Foreskin keratinocyte (primary cell): ENCODE measurements at places on chromosomes 7 and 10. TPM values are rescaled to one million over a fixed set of nuclear protein-coding genes. Genes with fewer than 3 reads are reported as not detected.

EVX1 gene
- total RNA-seq = not detected in 2 replicates

CUZD1 gene
- 0.92 and 1.0 TPM in 2 replicates for total RNA-seq

ADCY1 gene
- 0.56 and 0.58 TPM in 2 replicates for total RNA-seq

SPDYE2B gene
- not detected in 2 replicates for total RNA-seq

GIMAP5 gene
- total RNA-seq = not detected in 2 replicates

- DNase-seq = no peak
Measured at GRCh38 chr7:112079673-112080072, 126.5 kb downstream of the DOCK4 start.

- DNase-seq = no peak
Measured at GRCh38 chr10:31343009-31343408, 24.0 kb downstream of the ZEB1 start.

CPVL gene
- 1.5 and 3.2 TPM in 2 replicates for total RNA-seq

PIK3AP1 gene
- 0.07 and 0.10 TPM in 2 replicates for total RNA-seq

KEL gene
- total RNA-seq = not detected in 2 replicates

DNA sequence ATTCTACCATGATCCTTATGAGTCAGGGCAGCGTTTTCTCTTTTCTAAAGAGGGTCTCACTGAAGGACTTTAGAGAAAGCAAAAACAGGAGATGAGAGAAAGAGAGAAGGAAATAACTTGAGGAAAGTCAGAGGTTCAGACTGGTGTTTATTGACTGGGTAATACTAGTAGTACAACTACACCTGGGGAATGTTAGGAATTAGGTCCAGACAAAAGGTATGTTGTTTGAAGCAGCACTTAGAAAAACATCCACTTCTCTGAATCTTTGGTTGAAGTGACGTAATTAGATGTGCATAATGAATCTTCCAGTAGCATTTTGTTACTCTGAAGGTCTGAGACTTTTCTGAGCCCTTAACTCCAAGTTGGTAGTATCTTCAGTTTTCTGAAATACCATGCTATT is 380.3 kb upstream of the LRGUK start:
- DNase-seq = peak; percentile 25

GRCh38 chr10:43863859-43864591 is 215.3 kb upstream of the ZNF32 start:
- DNase-seq = no peak

DNA sequence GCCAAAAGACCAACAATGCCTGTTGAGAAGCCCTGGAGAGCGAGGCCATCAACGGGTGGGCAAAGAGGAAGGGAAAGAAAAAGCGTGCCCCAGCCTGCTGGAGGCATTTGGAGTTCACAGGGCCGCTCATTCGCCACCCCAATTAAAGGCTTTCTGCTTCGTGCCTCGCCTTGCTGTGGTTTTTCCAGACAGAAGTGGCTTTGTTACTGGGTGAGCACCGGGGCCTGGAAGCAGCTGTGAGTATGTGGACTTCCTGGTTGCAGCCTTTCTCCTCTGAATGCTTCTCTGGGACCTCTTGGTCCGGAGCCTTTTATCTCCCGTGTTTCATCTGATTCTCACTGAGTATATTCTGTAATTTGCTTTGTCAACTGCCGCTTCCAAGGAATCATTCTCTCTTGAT is 118.1 kb upstream of the EGR2 start:
- DNase-seq = no peak

DNA sequence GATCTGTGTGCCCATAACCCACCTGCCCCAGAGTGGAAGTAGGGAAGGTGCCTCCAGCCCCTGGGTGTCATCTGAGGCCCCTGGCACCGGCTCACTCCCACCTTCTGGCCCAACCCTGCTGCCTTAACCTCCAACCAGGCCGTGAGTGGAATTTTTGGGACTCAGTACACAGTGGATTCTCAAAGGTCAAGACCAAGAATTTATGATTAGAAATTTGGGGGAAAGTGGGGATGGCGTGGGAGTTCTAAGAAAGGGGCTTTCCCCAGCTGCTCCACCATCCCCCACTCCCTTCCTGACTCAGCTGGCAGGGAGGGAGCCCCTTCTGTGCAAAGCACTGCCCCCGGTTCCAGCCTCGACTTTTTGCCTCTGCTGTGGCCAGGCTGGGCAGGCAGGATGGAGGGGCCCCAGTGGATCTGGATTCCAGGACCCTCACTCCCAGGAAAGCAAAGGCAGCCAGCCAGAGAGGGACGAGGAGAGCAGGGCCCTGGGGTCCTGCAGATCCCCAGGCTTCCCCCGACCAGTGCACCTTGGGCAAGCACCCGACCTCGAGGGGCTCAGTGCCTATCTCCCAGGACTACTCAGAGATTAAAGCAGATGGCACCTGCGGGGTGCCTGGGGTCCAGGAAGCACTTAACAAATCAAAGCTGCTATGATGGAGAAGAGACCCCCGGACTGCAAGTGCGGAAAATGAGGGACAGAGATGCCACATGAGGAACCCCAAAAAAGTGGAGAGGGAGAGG is 12.8 kb downstream of the SPOCK2 start:
- no peak for DNase-seq

SLC29A4 gene
- 0.46 and 1.0 TPM in 2 replicates for total RNA-seq

DNA sequence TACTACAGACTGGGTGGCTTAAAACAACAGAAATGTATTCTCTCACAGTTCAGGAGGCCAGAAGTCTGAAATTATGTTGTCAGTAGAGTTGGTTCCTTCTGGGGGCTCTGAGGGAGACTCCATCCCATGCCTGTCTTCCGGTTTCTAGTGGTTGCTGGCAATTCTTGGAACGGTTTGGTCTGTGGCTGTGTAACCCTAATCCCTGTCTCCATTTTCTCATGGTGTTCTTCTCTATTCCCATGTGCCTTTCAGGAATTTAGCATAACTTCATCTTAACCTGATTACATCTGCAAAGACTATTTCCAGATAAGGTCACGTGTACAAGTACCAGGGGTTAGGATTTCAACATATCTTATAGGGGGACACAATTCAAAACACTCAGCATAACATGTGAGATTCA is 73.2 kb downstream of the FAM241B start:
- DNase-seq = no peak

GRCh38 chr10:67140641-67141040 is 214.8 kb downstream of the LRRTM3 start:
- no peak for DNase-seq

OPN4 gene
- total RNA-seq = not detected in 2 replicates

GRCh38 chr10:44395396-44395795 is 10.5 kb upstream of the CXCL12 start:
- DNase-seq = no peak

ANKRD7 gene
- total RNA-seq = 0.71 and 1.1 TPM in 2 replicates

DNA sequence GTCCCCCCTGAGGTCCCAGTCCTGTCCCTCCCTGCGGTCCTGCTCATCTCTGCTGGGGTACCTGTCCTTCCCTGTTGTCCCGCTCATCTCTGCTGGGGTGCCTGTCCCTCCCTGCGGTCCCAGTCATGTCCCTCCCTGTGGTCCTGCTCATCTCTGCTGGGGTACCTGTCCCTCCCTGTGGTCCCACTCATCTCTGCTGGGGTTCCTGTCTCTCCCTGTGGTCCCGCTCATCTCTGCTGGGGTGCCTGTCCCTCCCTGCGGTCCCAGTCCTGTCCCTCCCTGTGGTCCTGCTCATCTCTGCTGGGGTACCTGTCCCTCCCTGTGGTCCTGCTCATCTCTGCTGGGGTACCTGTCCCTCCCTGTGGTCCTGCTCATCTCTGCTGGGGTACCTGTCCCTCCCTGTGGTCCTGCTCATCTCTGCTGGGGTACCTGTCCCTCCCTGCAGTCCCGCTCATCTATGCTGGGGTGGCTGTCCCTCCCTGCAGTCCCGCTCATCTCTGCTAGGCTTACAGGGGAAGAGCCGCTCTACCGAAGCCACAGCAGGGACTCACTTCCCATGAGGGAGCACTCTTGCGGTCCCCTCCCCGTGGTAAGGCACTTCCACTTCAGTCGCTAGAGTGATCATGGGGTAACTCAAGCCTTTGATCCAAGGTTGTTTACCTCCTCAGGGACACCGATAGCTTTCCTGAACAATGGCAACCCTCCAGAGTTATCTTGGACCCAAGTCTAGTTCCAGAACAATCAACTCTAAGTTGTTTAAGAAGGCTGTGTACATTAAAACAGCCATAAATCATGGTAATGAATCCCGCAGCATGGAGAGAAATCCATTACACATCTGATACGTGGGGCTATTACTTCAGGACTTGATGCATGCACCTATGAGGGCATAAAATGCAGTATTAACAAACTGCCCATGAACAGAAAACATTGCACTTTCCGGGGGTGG is 46.8 kb upstream of the MNX1 start:
- no peak for DNase-seq

- DNase-seq = no peak
Measured at GRCh38 chr10:5968681-5969453, 8.5 kb downstream of the IL15RA start.

GPER1 gene
- 0.07 TPM in 1 of 2 replicates, not detected in the other for total RNA-seq

DNA sequence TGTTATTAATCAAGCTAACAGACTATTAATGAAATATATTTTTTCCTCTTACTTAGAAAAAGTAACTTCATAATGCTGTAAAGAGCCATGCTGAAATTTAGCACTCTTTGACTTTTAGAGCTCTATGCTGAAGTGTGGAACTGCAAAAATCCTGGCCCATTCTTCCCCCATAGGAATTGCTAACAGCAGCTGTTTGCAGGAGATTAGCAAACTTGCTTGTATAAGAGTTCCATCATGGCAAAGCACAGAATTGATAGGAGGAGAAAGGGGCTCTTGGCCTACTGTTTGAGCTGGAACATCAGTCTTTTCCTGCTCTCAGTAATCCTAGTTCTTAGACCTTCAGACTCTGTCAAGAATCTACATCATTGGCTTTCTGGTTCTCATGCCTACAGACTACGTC is 18.3 kb upstream of the GNAT3 start:
- no peak for DNase-seq
